ENCODE measurements at places on chromosomes 5 and 9.

DNA sequence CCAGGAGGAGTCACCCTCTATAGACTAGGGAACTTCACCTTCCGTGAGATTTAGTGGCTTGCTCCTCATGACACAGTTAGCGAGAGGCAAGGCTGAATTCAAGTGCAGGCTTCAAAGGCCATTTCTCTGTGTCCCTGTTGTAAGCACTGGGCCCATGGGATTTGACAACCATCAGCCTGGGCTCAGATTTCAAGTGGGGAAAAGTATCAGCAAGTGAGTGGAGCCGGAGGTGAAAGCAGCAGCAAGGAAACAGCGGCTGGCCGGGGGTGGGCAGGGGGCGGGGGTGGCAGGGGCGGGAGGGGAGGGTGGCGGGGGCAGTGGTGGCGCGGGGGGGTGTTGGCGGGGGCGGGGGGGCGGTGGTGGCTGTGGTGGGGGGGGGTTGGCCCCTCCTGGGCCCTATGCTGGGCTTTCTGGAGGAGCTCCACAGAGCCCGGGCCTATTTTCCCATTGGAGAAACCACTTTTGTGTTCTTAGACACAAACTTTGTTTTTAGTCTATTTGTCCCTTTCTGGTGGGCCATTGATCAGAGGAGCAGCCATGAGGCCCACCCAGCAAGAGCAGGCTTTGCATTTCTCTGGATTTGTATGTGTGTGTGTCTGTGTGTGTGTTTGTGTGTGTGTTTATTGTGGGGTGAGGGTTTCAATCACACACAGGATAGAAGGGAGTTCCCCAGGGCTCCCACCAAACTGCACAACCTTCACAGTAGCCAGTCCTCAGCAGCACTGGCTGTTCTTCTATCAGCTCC, 165.4 kb upstream of the RAI14 start:
- no peak for DNase-seq

DNA sequence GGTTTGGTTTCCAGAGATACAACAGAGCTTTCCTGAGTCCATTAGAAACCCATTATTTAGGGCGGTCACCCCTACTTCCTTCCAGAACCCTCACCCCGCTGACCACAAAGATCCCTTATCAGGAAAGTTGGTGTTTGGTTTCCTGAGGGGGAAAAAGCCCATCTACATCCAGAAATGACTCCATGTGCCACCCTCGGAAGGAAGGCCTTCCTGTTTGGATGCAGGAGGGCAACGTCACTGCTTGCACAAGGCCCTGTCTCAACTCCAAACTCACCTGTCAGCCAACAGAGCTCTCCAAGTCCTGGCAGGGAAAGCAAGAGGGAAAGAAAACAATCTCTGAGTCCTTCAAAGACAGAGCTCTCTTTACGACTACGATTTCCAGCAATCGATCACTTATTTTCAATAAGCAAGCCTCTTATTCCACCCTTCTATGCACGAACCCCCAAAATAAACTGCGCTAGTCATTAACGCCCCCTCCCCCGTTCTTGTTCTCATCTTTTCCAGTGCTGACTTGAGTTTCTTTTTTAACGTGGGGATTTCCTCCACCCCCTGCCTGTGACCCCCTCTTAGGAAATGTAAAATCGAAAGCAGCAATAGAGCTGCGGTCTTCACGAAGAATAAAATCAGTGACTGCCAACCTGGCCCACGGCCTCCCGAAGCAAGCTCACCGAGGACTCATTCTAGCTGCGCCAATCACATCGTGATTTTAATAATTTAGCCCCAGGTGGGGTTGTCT, 35.7 kb upstream of the NTNG2 start:
- no peak for DNase-seq

- DNase-seq = no peak
Measured at GRCh38 chr5:77262697-77263096, 52.2 kb downstream of the PDE8B start.

DNA sequence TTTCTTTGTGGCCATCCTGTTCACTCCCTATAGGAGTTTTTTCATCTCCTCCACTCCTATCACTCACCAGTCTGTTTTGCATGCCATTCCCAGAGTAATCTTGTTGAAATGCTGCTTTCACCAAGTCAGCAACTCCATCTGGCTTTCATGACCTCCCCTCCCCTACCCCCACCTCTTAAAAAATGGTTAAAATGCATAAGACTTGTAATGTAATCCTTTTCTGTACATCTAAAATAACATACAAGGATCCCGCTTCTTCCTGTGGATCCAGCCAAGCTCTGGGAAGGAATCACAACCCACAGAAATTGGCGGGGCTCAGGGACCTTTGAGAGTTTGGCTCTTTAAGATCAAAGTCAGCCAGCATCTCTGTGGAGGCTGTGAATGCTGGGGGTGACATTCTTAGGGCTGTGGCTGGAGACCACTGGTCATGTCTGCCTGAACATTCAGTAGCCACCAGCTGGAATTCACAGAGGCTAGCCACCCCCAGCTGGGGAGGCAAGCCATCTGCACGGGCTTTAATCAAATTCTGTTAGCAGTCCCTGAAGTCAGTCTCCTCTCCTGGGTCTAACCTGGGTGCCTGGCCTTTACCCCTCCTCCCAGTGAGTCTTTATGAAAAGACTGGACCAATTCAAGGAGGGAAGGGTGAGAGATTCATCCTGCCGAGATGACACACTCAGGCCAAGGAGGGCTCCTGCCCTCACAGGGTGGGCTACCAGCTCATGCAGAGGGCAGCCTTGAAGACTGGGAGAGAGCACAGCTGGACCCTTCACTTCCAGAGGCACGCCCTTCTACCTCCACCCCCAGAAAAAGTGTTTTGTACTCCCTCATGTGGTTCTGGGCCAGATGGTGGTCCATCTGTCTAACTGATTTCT, 132.9 kb downstream of the LIFR start:
- DNase-seq = no peak

- no peak for DNase-seq
Measured at GRCh38 chr5:21685522-21685921, 1167.6 kb downstream of the CDH12 start.

GRCh38 chr9:19720377-19720776, 68.5 kb downstream of the SLC24A2 start:
- DNase-seq = no peak

DNA sequence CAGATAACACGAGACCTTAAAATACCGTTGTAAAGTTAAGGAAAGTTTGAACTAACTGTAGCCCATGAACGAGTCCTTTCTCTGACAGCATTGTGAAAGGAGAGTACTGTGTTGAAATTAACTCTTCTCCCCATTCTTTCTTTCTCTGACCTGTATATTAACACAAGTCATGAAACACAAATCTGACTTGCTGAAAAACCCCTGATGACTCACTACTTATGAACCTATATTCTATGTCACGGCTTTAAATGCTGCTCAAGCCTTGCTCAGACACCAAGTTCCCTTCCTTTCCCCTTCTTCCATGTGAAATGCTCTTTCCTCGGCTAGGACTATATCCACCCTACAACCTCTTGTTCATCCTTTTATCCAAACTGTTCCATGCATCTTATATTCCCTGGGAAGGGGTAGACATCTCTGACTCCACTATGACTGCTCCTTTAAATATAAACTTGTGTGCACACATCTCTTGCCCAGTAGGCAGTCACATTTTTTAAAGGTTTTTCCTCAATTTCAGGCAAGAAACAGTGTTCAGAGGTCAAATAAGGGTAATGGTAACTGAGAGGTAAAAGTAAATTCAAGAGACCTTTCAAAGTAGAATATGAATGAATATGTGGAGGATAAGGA, 142.9 kb downstream of the NFIB start:
- peak; percentile 68 for DNase-seq

DNA sequence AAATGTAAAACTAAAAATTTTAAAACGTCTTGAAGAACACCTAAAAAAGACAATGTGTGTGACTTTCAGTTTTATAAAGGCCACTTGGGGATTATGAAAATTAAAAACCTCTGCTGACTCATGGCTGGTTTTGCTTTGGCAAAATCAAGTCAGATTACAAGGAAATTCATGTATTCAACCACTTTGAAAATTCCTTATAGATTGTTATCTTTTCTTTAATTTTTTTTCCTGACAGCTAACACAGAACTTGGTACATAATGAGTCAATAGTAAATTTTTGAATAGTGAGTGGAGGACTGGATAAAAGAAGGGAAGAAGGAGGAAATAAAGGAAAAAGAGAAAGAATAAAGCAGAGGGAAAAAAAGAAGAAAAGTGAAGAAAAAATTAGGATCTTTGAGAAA, 1774.7 kb upstream of the ACO1 start:
- no peak for DNase-seq

GRCh38 chr9:69443178-69443577, 118.2 kb downstream of the ENTREP1 start:
- peak; percentile 77 for DNase-seq

GRCh38 chr5:37174928-37175327, 74.2 kb downstream of the CPLANE1 start:
- no peak for DNase-seq

DNA sequence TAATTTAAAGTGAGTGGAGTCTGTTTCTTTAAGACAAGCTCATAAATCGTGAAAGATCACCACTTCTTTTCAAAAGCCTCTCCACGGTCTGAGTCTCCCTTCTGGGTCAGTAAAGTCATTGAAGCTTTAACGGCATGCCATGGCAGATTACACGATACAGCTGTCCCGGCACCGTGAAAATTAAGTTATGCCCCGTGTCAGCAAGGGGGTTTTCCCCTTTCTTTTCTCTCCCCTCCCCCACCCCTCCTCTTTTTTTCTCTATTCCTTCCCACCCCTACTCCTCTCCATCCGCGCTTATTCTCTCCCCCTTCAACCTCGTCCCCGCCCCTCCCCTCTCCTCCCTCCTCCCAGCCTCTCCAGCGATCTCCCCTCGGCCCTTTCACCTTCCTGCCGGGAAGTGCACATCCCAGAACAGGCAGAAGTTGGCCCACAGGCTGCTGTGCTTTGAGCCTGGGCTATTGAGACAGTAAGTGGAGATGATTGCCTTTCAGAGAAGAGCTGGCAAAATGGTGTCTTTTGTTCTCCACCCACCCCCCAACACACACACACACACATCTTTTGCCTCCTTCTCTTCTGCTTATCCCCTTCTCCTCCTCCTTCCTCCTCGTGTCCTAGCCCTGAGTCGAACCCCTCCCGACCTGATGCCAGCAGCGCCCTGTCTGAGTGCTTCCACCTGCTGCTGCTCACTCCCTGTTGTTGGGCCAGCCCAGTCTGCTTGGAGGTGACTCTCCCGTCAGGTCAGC, 44.1 kb downstream of the GAS1 start:
- DNase-seq = no peak

GRCh38 chr5:137395011-137395755, 103.9 kb downstream of the SPOCK1 start:
- peak; percentile 63 for DNase-seq

DNA sequence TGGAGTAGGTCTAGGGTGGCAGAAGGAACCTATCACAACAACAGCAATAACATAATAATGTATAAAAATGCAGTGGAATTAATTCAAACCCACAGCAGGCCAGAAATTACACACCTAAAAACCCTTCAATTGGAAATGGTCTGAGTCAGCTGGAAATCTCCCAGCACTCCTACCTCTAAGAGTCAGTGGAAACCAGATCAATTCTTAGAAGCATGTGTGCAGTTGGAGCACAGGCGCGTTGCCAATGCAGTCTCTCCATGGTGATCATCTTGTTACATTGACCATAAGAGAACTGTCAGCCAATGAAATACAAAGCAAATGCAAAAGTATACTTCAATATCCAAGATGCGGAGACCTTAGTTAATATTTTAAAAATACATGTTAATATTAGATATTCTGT, 15.1 kb upstream of the CSNK1G3 start:
- DNase-seq = no peak

DNA sequence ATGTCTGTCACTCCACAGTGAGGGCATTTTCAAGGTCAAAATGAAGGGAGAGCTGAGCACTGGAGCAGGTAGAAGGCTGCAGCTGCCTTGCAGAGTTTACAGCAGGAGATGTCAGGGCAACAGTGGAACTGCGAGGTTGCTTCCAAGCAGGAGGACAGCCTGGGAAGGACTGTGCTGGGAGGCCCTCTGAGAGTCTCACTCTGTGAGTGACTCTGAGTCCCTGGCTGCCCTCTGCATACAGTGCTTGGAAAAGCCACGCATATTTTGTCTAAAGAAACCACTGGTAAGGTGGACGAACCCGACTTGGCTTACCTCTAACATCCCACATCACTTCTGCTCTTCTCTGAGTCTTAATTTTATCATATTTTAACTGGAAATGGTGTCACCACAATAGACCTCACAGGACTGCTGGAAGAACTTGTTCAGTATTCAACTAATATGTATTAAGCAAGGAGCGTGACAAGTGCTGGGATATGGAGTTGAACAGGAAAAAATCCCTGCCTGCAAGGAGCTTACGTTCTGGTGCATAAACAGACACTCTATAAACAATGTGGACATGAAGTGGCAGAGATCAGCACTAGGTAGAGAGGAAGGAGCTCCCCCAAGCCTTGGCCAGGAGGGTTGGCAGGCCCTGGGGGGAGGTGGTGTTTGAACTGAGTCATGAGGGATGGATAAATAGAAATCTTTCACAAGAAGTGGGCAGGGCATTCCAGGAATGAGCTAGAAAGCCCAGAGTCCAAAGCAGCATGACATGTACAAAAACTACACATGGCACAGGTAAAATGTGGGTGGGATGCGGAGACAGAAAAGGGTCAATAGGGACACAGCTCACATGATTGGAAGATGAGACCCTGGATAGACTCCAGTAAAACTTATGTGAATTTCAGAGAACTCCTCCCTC, 64.0 kb upstream of the FOXE1 start:
- peak; percentile 64 for DNase-seq

GRCh38 chr9:18495065-18495464, 21.1 kb downstream of the ADAMTSL1 start:
- DNase-seq = no peak

DNA sequence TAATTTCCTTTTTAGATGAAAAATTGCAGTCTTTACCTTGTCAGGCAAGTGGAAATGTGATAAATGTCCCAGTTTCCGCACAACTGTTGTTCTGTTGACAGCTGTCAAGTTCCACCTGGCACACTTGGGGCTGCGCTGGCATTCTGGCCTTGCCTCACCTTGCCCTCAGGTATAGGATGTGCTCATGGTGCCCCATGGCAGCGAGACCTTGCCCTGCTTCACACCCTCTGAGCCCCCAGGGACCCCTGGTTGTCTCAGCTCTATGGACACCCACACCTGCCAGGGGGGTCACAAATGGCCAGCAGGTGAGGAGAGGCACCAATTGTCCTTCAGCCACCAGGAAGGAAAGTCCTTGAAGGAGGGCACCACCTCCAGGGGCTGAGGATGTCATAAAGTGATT, 37.5 kb upstream of the SEMA4D start:
- DNase-seq = no peak

GRCh38 chr9:20989923-20990341, 41.5 kb downstream of the HACD4 start:
- DNase-seq = no peak

DNA sequence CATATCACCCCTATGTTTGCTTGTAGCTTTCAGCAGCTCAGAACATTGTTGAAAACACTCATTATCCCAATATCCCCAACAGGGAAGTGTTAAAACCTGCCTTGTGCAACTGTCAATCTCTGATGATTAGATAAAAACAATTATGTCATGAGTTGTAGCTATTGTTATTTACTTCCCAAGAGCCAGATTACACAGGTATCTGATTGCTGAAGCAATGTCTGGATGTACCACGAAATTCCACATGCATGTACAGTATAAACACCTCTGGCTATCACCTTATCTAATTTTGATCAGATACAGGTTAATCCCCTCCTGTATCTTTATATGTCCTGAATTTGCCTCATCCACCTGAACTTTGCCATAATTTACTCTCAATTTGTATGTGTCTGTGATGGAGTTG, 38.7 kb downstream of the TMC1 start:
- peak; percentile 44 for DNase-seq

GRCh38 chr5:140855772-140856674, at the start of gene PCDHA10:
Gene PCDHA10 (plus strand): TSS chr5:140855897. CDS start chr5:140856049, 152 bp downstream.
- no peak for DNase-seq

GRCh38 chr5:172694541-172694940, 53.5 kb downstream of the NEURL1B start:
- no peak for DNase-seq

- DNase-seq = no peak
Measured at GRCh38 chr9:85444243-85444642, 297.5 kb downstream of the AGTPBP1 start.

Measured in PC-9 (cell line).